Fibroblast of pulmonary artery (primary cell): ENCODE measurements at places on chromosomes 2 and 18.
A peak's percentile ranks its signal among the peaks of the same experiment; 100 is the strongest.

- no peak for DNase-seq
Measured at GRCh38 chr2:181613241-181613640, 43.7 kb downstream of the CERKL start.

DNA sequence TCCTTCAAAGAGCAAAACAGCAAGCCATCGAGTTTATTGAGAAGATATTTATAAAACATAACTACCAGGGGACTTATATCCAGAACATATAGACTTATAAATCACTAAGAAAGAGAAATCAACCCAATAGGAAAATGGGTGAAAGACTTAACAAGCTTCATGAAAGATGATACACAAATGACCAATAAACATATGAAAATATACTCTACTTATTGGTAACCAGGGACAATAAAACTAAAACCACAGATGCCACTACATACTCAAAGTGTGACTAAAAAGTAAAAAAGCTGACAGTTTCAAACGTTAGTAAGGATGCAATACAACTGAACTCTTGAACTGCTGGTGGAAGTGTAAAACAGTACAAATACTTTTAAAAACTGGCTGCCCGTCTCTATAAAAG, 154.3 kb downstream of the TMEM163 start:
- no peak for DNase-seq

DNA sequence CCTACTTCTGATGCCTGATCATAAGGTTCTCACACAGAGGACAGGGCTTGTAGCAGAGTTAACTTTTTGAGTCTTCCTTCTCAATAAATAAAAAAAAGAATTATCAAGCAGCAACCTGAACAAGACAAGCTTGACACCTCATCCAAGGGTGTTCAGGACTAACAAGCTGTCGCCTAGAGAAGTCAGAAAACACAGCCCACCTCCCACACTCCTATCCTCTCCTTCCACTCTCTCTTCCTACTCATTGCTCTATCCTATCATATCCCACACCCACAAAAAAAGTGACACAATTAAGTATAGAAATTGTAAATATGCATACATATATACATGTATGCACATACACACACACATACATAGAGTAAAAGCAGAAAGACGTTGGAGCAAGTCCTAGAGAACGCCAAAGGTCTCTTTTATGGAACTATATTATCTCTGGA, 5.4 kb downstream of the NBAS start:
- no peak for DNase-seq

DNA sequence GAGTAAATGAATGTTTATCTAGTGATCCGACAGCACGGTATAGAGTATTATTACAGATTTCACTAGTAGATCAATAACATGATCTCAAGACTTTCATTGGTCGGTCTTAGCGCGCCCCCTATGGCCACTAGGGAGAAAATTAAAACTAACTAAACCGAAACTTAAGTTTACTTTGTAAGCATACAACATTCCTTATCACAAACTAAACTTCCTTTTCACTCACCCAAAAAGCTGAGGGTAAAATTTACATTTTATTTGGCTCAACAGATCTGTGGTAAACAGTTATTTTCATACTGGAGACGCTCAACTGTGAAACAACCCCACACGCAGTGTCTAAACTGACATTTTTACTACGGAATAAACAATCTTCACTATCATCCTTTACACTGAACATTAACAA, 215.6 kb upstream of the MAP2 start:
- DNase-seq = peak; percentile 12

DNA sequence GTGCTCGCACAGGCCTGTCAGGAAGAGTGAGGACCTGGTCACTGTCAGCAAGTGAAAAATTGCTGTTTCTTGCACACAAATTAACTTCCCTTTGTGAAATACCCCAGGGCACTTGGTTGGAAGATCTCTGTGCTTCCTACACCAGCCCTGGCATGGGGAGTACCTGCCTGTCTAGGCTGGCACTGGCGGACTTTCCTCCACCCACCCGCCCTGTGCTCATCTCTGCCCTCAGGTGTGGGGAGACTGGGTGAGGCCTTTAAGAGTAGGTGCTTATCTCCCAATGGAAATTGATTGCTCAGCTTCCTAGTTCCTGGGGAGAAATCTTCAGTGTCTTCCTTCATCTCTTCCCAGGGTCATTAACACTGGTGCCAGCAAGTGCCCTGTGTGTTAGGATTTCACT, 42.1 kb downstream of the IMPA2 start:
- no peak for DNase-seq

- DNase-seq = no peak
Measured at GRCh38 chr2:144439993-144440392, 79.9 kb downstream of the ZEB2 start.

GRCh38 chr2:48954935-48955334, 199.4 kb downstream of the FSHR start:
- no peak for DNase-seq

DNA sequence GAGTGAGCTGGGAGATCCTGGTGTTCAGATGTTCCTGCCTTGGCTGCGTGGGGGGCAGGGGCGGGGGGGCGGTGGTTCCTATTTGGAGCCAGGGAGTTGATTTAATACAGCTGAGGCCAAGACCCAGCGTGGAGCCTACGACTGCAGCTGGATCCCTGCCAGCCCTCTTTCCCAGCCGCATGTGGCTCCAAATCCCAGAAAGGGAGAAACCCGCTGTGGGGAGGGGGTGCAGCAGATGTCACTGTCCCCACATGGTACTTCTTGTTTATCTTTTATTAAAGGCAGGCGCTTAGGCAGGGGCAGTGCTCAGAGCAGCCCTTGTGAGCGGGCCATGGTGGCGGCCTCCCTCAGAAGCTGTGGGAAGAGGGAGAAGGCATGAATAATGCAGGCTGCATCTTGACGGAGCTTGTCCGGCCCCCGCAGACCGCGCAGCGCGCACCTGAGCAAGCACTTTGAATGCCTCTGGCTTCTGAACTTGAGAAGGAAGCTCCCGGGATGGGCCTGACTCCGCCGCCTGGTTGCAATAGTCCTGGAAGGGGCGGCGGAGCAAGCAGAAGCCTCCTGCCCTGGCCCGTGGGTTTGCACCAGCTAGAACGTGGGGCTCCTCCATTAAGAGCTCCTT, 112.1 kb downstream of the GLI2 start:
- no peak for DNase-seq
